NCI-H2081 (cell line): ENCODE measurements at places on chromosomes 1 and 21.

DNA sequence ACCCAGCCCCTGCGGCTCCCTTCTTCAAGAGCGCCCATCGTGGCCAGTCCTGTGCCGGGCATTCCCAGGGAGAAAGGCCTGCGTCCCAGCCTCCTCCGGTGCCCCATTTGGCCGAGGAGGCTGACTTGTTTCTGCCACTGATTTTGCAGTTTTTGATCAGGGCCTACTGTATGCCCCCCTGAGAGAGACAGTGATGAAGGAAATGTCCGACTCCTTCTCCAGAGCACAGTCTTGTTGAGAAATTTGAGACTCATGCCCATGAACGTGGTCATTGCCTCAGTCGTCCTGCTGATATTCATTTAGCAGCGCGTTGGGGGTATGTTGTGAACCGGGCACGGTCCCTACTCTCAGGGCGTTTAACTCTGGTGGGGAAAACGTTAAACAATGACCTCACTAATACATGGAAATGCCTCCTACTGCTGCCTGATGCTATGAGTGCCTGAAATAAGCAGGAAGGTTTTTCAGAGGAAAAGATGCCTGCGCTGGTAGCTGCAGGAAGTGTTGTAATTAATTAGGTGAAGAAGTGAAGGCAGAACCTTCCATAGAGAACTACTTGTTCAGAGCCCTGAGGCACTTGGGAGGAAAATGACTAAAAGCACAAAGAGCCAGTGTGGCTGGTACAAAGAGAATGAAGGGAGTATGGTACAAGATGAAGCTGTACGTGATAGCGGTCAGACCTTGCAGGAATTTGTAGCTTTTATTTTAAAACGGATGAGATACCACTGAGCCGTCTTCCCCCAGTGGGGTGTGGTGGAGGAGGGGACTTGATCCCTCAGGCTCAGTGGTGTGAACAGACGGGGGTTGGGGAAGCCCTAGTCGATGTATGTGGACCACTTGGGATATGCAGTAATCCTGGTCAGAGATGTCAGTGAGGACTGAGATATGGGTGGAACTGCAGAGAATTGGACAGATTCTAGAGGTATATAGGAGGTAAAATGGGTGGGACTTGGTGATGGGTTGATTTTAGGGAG, 730 bp downstream of the ZCCHC17 start:
- no peak for DNase-seq

DNA sequence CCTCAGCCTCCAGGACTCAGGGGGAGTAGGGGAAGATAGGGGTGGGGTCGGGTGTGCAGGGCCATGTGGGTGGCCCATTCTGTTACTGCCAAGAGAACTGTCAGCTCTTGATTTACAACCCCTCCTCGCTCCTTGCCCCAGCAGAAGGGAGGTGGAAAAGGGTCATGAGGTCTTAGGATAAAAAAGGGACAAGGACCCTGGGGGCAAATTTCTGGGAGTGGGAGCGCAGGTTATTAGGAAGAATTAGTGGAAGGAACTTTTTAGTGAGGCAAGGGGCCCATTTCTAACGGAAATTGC, 812 bp downstream of the FAM110D start:
- no peak for DNase-seq

GRCh38 chr1:192707978-192708547, 72.1 kb downstream of the RGS13 start:
- DNase-seq: no peak

GRCh38 chr1:119275145-119276134, 93.1 kb upstream of the HAO2 start:
- DNase-seq: peak; percentile 38

DNA sequence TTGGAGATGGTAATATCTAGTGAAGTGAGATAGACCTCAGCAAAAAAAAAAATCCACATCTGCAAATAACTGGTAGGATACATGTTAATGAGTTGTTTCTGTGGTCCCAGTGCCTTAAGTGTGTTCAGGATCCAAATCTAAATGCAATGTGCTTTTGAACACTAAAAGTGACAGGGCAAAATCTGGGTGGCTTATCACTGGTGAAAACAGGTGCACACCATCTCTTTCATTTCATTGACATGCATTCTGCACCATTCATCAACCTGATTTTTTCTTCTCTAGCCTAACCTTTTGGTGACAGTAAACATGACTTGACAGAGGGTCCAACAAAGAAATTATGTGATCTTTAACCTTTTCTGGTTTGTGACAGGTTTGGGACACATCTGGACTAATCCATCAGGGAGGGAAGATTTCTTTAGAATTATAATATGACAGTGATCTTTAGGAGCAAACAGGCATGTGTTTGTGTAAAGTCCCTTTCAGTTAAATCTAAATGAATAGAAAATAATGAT, 201.6 kb upstream of the NEGR1 start:
- no peak for DNase-seq

DNA sequence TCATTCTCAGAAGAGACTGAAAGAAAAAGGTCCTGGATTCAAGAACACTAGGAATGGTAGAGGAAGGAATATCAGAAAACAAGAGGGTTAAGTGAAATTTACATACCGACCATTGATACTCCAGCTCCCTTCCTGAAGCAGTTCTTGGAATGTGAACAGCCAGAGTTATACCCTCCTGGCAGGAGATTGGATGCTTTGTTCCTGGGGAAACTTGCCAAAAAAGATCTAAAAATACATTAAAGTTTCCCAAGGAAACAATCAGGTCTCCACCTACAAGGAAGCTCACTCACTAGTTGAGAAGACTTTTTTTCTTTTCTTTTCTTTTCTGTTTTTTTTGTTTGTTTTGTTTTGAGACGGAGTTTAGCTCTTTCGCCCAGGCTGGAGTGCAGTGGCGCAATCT, 91.1 kb downstream of the HLX start:
- no peak for DNase-seq

DNA sequence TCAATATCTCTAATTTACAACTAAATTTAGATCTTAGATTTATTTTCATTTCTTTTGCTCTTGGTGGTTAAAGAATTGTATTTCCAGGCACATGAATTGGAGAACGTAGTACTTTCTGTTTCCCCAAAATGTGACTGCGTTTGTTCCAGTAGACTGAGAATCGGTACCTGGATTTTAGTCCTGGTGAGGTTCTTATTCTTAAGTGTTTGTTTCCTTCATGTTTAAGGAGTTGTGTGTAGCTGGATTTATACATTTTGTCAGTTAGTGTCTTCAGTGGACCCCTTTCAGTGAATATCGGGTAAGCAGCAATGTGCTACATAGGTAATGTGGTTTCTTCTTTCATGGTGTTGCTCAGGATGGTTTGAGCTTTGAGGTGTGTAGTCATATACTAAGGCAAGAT, 6.8 kb downstream of the MIER1 start:
- no peak for DNase-seq

DNA sequence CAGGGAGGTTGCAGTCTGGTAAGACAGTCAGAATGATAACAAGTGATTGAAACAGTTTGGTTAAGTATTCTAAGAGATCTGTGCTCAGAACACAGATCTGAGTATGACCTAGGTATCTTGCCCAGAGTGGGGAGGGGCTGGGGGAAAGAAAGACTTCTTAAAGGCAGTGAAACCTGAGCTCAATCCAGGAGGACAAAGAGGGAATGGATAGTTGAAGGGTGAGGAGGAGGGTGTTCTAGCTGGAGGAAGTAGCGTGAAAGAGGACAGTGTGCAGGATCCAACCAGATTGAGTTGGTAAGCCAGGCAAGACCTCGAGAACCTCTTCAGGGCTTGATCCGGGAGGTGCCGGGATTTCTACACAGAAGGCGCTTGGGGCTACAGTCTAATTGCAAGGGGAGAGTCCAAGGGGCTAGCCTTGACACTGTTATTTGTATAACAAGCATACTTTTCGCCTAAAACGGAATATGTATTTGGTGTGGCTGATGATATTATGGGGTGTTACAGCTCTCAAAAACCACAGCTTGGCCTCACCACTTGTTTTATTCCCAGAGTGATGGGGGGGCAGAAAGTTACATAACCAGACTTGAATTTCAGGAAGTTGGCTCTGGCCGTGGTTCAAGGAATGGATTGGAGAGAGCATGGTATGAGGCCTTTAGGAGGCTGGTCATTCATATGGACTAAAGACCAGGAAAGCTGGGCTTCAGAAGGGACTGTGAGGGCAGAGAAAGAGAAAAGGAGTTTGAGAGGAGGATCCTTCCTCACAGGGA, 19.1 kb downstream of the RCSD1 start:
- DNase-seq: no peak

GRCh38 chr21:27817074-27817473, 850.2 kb upstream of the ADAMTS5 start:
- DNase-seq: no peak

DNA sequence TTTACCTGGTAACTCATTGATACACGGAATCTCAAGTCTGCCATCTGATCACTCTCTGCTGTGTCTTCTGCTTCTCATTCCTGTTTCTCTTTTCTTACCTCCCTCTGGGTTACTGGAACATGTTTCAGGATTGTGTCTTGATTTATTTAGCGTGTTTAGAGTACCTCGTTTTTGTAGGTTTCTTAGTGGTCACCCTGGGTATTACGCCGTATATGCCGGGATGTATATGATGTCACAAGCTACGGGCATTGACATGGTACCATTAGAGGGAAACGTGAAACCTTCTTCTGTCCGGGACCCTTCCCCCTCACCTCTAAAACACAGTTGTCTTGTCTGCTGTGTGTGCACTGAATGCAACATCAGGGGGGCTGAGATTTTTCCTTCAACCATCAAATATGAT, 2.8 kb downstream of the ACTRT2 start:
- DNase-seq: no peak

GRCh38 chr1:2856676-2857375, 55.3 kb upstream of the TTC34 start:
- no peak for DNase-seq

DNA sequence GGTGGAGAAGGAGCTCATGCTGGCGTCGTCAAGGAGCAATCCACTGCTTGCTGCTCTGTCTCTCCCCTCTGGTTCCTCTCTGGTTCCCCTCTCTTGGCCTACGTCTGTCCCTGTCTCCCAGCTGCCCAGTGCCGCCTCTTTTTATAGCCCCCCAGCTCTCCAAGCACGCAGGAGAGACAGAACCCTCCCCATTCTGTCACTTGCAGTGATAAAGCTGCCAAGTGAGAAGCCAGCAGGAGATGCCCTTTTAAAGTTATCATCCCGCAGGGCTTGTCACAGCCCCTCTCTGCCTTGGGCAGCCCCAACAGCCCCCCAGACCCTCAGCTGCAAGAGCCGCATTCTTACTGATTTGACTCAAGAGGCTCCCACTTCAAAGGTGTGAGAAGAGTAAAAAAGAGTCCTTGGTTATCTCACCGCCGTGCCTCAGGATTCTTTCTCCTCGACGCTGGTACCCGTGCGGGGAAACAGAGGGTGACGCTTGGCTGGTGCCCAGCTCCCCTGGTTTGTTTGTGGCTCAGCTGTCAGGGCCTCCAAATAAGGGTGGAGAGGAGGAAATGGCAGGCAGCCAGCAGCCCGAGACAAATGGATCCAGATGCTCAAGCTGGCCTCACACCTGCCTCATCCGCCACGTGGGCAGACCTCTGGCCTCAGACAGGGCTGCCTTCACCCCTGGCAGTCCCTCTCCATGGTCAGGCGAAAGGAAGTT, at the start of gene NPPA:
Gene NPPA, minus strand, starts transcription at position 117 of the 706 bp plus-strand sequence. Its CDS starts 99 bp downstream, at position 18.
- peak; percentile 97 for DNase-seq

DNA sequence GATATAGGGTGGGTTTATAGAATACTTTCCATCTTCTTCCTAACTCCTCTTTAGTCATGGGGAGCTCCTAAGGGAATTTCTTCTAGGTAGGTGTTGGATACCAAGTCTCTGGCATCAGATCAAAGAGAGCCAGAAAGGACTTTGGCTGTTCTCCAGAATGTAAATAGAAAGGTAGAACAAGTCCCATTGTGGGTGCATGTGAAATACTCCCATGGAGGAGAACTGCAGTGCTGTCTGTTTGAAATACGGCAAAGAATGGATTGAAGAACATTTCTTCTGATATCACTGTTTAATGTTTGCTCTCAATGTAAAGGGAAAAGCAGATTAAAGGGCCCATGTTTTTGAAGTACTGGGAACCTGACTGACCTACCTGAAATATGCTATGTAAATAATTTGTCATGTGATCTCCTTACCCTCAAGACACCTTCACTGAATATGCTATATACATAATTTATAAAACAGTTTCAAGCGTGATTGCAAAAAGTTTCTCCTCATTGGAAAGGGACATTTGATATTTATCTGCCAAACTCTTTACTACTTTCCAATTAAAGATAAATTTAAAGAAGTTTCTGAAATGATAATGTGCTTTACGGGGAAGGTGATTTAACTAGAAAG, 65.9 kb downstream of the LAMC1 start:
- DNase-seq: peak; percentile 57

DNA sequence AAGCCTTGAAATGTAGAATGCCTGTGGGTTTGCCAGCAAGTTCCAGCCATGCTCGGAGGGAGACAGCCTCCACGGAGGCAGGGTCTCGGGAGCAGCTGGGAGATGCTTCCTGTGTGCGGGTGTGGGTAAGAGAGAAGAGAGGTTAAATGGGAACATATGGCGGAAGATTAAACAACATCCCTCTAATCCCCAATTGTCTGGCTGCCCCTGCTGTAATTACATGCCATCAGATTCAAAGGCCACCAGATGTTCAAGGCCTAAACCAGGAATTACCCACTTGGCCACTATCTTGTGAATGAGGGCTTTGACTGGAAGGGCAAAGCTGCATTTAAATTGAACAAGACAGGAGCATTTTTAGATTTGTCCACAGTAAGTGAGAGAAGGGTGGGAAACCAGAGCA, 81.4 kb upstream of the BACE2 start:
- DNase-seq: no peak

DNA sequence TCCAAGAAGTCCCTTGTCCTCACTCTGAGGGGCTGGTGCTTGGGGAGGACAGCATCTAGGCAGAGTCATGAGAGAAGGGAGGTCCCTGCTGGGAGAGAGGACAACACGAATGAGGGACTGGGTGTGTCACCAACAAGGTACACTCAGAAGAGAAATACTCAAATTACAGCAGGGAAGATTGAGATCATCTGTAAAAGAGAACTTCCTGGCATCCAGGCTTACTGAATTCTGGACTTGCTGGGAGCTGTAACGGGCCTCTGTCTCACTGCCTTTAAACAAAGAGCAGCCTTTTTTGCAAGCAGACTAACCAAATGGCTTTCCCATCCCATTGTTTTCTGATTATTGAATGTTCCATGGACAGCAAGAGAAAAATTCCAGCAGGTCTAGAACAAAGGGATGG, 195.7 kb upstream of the RAB4A start:
- no peak for DNase-seq

- no peak for DNase-seq
These were observed 7.0 kb downstream of the KRTCAP2 start for GRCh38 chr1:155166051-155166470.

GRCh38 chr1:109834951-109835350, 71.2 kb upstream of the EPS8L3 start:
- no peak for DNase-seq

- no peak for DNase-seq
These were observed 15.9 kb downstream of the PDIK1L start for GRCh38 chr1:26127235-26128163.

GRCh38 chr1:182587666-182588499, 1.2 kb downstream of the RNASEL start:
- no peak for DNase-seq

GRCh38 chr1:245807306-245807705, 652.5 kb downstream of the KIF26B start:
- DNase-seq: no peak

DNA sequence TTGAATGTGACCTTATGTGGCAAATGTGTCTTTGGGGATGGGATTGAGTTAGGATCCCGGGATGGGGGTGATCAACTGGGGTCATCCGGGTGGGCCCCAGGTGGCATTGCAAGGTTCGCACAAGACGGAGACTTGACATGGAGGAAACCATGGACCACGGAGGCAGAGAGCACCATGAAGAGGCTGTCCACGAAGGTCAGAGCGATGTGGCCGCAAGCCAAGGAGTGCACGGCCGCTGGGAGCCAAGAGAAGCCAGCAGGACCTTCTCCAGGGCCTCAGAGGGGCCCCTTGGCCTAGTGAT, 22.3 kb upstream of the COL18A1 start:
- DNase-seq: no peak
